Hematopoietic multipotent progenitor cell treated with erythropoietin and hydrocortisone succinate and interleukin-3 and kit ligand, for 15 days (in vitro differentiated cells): ENCODE measurements at places on chromosomes 12 and 14.

GRCh38 chr12:82146740-82147139 lies 211.4 kb downstream of the CCDC59 start:
- no peak for DNase-seq

GRCh38 chr14:35819591-35820540 lies 6.3 kb upstream of the BRMS1L start:
- no peak for DNase-seq

- no peak for DNase-seq
Measured at GRCh38 chr12:9615420-9616136, 7.9 kb upstream of the KLRB1 start.

DNA sequence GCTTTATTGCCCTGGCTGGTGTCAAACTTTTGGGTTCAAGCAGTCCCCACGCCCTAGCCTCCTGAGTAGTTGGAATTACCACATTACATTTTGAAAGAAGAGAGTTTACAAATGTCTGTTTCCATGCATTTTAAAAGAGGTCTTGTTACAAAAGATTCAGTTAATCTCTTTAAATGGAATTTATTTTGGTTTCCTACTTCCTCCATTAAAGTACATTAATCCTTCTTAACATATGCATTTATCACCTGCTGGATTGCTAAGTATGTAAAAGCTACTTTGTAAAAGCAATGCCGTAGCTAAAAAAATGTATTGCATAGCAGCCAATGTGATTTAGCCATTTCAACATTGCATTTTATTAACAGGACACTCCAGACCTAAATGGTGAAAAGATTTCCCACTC lies 80.4 kb downstream of the PDE3A start:
- DNase-seq, result no peak

- no peak for DNase-seq
Measured at GRCh38 chr14:100305324-100306100, 732 bp downstream of the SLC25A29 start.

- DNase-seq, result no peak
Measured at GRCh38 chr12:130479401-130480125, 141.9 kb downstream of the PIWIL1 start.

DNA sequence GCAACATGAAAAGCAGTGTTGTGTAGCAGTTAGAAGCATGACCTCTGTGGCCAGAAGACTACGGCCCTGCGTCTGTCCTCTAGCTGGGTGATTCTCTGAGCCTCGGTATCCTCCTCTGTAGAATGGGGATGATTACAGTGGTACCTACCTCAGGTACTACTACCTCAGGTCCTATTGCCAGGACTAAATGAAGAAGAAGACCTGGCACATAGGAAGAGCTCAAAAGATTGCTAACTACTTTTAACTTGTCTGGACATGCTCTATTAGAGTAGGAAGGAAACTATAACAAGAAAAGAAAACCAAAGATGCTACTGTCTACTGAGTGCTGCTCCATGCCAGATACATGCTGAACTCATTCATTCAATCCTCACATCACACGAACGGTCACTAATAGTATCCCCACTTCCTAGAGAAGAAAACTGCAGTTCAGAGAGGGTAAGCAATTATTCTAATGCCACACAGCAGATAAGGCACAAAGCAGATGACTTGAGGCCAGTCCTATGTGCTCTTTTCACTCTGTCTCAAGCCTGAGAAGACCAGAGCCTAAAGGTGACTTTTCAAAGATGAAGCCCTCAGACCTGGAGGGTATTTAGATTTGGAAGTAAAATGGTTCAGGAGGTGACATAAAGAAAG lies 108.1 kb upstream of the HIF1A start:
- no peak for DNase-seq

DNA sequence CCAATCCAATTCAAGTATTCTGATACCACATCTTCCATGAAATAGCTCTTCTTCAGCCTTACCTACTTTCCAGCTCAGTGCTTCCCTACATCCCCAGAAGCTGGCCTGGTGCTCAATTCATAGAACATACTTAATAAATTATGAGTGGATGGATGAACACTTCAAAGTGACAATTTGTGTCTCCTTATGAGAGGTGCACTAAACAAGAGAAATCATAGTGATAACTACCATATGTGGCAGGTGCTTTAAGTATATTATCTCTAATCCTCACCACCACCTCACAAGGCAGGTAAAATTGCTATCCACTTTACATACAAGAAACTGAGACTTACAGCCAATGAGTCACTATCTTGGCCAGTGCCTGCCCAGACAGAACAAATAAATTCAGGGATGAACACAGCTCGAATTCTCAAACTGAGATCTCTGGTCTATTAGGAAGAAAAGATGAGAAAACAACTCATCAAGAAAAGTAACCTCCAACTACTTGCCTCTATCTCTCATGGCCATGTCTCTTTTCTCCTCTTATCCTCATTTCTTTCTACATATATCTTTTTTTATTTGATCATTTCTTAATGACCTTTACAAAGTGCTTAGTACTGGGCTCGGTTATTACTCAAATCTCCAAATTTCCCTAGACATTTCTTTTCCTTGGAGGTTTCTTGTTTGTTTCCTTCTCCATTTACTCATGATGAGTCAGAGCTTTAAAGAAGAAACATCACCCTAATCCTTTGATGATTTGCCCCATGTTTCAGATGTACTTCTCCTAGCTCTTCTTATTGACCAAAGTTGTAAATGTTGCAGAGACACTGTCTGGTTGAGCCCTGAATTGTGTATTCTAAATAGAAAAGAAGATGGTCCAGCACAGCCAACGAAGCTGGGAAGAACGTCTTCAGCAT lies 161.5 kb downstream of the RPS29 start:
- no peak for DNase-seq

- no peak for DNase-seq
Measured at GRCh38 chr12:11768233-11768965, 118.9 kb downstream of the ETV6 start.

DNA sequence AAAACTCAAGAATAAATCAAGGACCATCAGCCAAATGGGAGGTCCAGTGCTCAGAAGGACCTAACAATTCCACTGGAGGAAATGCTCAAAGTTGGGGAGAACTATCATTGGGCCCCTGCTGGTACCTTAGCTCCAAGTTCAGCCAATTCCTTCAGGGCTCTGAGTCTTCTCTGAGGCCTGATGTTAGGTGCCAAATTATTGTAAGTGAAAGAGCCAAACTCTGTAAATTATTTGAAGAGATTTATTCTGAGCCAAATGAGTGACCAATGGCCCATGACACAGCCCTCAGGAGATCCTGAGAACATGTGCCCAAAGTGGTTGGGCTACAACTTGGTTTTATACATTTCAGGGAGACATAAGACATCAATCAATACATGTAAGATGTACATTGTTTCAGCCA lies 8.2 kb upstream of the TMEM263 start:
- no peak for DNase-seq

- no peak for DNase-seq
Measured at GRCh38 chr14:30995689-30996088, 29.8 kb upstream of the AP4S1 start.

DNA sequence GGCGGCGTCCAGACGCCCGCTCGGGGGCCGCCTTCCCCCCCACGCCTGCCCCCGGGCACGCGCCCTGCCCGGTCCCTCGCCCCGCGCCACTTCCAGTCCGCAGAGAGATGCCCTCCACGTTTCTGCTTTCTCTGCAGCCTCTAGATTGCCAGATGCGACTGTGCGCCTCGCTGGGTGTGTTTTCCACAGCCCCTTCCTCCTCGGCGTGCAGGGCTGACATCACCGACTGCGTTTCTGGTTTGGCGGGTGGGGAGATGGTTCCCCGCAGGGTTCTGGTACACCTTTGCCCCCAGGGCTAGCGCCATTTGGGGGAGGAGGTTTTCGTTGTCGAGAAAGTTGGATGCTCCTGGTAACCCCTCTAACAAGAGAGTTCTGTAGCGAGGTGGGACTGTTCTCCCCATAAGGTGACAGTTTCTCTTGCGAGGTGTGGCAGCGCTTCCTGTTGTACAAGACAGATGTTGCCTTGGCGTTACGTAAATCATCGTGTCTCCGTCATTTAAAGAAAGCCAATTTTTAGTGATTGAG lies 1.5 kb downstream of the CALM1 start:
- DNase-seq, result no peak

DNA sequence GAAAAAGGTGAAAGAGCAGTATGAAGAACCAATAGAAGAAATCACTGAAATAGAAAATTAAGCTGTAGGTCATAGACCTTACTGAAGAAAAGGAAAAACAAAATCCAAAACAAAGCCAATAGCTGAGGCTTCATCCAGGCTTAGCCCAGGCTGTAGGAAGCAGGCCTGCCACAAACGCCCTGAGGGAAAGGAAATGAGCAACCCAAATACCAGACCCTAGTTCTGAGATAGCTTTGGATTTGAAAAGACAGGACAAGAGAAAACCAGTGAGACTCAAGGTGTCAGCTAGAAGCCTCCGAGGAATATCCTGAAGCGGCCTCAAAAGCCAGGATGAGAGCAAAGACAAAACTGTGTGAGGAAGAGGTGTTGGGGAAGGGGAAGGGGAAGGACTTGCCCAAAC lies 79.2 kb downstream of the FERMT2 start:
- DNase-seq, result no peak

DNA sequence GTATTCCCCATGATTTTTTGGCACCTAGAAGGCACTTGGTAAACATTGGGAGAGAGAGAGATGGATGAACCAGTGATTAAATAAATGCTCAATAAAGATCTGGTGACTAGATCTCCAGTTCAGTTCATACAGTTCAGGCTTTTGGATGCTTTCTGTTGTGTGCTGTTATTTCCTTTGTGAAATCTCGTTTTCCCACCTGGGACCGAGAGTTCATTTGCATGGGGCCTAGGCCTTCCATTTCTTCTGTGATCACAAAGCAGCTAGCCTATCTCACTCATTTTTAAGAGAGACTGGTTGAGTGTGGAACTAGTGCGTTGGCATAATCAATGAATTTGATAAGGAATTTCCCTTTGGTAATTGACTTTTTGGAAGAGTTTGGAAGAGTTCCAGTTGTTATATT lies 104.0 kb downstream of the VRK1 start:
- DNase-seq, result no peak

GRCh38 chr12:25653487-25654175 lies 100.5 kb upstream of the LMNTD1 start:
- DNase-seq, result no peak

DNA sequence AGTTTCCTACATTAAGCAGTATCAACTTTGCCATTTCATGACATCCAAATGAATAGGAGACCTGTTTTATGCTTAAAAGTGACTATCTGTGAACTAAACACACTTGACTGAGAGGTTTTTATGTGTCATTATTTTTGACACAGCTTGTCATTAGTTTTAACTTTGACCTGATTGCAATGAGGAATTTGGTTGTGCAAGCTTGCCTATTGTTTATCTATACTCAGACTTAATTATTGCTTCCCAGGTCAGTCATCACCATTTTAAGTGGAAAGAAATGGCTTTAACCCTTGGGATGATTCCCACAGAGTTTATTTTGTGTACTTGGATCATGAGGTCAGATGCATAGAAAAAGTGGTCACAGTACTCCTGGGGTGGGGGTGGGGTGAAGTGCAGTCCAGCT lies 171.0 kb upstream of the PRICKLE1 start:
- DNase-seq, result no peak

DNA sequence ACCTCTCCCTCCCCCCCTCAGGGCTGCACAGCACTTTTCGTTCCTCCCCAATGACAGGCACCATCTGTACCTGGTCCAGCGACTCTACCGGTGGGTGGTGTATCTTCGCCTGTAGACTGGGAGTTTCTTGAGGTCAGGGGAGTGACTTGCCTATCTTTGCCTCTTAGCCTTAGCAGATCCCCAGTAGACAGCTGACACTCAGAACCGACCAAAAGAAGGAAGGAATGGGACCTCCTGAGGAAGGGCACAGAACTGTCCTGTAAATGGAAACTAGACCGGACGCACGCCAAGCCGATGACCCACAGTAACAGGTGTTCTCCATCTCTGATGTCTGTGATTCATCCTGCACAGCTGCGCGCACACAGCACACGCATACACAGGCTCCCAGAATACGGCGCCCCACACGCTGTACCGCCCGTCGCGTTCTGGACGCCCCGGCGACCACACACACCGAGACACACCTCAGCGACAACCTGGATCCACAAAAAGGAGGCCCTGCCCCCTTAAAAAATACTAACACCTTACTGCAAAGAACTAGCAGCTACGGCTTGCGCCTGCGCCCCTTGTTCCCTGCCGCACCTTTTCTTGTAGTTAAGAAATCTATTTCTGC lies 673 bp upstream of the TTC9 start:
- no peak for DNase-seq

DNA sequence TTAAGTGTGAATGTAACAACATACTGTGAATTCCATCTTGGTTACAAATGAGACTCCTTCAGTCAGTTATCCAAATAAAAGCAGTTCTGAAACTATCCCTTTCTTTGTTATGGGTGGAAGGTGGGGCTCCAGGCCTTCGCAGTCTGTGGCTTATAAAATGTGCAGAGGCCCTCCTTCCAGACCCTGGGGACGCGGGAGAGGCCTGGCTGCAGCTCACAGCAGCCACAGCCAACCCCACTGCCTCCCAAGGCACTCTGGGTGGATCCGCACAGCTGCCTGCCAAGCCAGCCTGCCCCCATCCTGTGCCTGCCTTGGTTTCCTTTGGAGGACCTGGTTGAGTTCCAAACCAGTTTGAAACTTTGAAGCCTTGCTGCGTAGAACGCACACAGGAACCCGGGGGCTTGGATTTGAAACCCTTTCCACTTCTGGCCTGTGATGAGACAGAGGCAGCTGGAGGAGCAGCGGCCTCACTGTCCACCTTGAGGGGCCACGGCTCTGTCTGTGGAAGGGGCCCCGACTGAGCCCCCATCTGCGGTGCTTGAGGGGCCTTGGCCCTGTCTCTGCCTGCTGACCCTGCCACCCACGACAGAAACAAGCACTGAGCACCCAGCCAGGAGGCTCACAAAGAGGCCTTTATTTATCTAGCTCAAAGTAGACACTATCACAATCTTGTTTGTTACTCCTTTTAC lies 30.4 kb downstream of the CCNK start:
- no peak for DNase-seq

- DNase-seq, result peak; percentile 62
Measured at GRCh38 chr14:91996948-91997371, 42.9 kb downstream of the TRIP11 start.

DNA sequence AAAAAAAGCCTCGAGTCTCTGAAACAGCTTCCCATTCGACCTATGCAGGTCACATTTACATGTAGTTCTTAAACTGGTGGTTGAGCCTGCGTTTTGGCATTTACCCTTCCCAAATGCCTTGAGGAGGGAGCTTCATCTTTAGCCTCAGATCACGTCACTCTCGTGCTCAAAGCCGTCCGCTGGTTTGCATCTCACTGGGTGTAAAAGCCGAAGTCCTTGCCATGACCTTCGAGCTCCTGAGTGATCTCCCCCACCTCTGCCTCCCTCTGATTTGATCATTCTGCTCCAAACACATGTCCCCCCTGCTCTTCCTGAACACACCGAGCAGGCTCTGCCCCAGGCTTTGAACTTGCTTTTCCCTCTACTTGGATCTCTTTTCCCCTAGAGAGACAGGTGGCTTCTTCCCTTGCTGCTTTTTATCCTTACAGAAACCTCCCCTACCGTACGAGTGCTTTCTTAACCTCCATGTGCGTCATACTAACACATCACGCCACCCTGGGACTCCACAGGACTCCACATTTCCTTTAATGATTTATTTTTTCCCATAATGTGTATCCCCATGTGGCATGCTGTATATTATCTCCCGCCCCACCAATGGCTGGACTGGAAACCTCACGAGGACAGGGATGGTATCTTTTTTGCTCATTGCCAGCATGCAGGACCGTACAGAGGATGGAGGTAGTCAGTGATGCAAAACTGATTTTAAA lies 610.7 kb downstream of the VRK1 start:
- no peak for DNase-seq
